H9 (cell line): ENCODE measurements at places on chromosomes 6 and 20. TPM values are rescaled to one million over a fixed set of nuclear protein-coding genes. Genes with fewer than 3 reads are reported as not detected.

The IMPG1 gene
- total RNA-seq, result not detected in 2 replicates

The MLN gene
- total RNA-seq, result not detected in 2 replicates

The TAP2 gene
- total RNA-seq, result 16.3 and 20.3 TPM in 2 replicates

- no peak overlapping the region for H3K4me3 ChIP-seq
- peaks cover 4% of the 10 kb centered on the region; the same call in 1 of the 2 replicates for H3K4me1 ChIP-seq
- H3K27me3 ChIP-seq, result no peaks in the 10 kb centered on the region
- no peak for DNase-seq
Measured at GRCh38 chr6:106731144-106731842, 101.9 kb downstream of the QRSL1 start.

GRCh38 chr20:53752971-53753879 is 159.6 kb upstream of the ZNF217 start:
- no peak for DNase-seq
- H3K4me1 ChIP-seq, result peaks cover 18% of the 10 kb centered on the region
- H3K27ac ChIP-seq, result peak overlapping the region; percentile 93
- H3K36me3 ChIP-seq, result no peaks in the 10 kb centered on the region
- H3K27me3 ChIP-seq, result no peaks in the 10 kb centered on the region

DNA sequence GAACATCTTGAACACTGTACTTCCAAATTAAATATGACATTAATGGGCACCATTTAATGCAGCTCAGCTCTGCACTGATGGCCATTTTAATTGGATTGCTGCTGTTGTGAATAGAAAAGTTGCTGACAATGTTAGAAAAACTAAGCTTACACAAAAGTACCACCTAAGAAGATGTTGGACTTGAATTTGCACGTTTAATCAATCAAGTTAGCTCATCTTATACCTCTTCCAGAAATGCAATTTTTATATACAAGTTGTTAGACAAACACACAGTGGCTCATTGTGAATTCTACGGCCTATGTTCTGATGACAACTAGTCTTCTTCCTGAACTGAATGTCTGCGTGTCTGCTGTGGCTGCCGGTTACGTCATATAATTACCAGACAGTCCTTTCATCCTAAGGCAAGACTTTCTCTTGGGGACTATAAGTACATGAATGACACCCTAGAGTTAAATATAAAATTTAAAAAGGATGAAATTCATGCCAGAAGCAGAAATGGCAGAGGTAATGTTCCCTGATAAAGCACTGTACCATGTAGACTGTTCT is 330.2 kb downstream of the EPM2A start:
- no peak overlapping the region for H3K4me3 ChIP-seq
- no peak overlapping the region for H3K27ac ChIP-seq
- no peaks in the 10 kb centered on the region for H3K4me1 ChIP-seq
- H3K36me3 ChIP-seq, result no peaks in the 10 kb centered on the region

- no peak overlapping the region for H3K27ac ChIP-seq
- no peaks in the 10 kb centered on the region for H3K27me3 ChIP-seq
- H3K36me3 ChIP-seq, result no peaks in the 10 kb centered on the region
- no peaks in the 10 kb centered on the region; the same call in 1 of the 2 replicates for H3K4me1 ChIP-seq
Measured at GRCh38 chr20:32631933-32632460, 41.7 kb downstream of the C20orf203 start.

GRCh38 chr6:17505767-17506280 is 94.3 kb upstream of the FAM8A1 start:
- no peaks in the 10 kb centered on the region for H3K27me3 ChIP-seq
- no peak overlapping the region for H3K27ac ChIP-seq
- no peak overlapping the region for H3K4me3 ChIP-seq
- peaks cover 4% of the 10 kb centered on the region; the same call in 1 of the 2 replicates for H3K4me1 ChIP-seq
- DNase-seq, result no peak

DNA sequence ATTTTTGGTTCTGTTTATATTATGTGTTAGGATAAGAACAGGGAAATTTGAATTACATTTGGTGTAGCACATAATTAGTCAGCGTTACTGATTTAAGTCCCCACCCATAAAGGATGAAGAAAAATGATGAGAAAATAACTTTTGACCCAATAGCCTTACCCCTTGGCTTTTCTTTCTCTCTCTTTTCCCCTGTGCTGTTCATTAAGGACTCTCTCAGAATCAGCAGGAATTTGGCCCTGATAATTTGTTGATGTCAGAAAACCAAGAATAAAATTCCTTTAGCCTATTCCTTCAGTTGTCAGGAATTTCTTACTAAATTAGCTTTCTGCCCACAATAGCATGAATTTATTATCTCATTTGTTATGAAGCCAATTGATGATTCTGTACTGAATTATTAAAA is 18.5 kb downstream of the PLCB1 start:
- DNase-seq, result no peak
- H3K36me3 ChIP-seq, result no peaks in the 10 kb centered on the region
- H3K4me3 ChIP-seq, result no peak overlapping the region
- no peak overlapping the region for H3K27ac ChIP-seq
- H3K27me3 ChIP-seq, result no peaks in the 10 kb centered on the region
- no peaks in the 10 kb centered on the region for H3K4me1 ChIP-seq

DNA sequence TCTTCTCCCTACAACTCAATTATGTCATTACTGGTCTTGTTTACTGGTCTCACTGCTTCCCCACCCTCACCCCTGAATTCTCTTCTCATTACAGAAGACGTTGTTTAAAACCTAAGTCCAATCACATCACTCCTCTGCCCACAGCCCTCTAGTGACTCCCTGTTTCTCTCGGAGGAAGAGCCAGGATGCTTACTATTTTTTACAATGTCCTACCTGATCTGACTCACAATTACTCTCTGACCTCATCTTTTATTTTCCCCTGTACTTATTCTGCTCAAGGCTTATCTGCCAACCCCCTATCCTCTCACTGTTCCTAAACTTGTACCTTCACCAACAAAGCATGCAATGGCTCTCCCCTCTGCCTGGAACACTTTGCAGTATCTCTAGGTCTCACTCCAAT is 400.4 kb upstream of the PTCHD4 start:
- H3K27me3 ChIP-seq, result no peaks in the 10 kb centered on the region
- no peak for DNase-seq
- H3K36me3 ChIP-seq, result no peaks in the 10 kb centered on the region
- no peaks in the 10 kb centered on the region for H3K4me1 ChIP-seq

DNA sequence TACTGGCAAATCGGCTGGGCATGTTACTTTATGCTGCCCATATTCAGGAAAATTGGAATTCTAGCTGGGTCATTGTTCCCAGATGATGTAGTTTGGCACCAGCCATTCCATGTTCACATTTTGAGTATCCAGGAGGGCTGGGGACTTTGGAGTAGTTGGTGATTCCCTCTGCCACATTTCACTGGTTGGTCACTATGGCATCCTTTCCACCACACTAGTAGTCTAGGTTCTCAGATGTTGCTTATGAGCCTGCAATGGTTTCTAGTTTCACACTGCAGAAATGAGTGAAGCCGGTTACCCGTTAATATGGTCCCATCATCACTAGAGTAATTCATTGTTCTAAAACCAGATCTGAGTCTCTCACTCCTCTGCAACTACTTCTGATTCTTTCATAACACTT is 4.6 kb downstream of the PTPN1 start:
- no peaks in the 10 kb centered on the region for H3K4me1 ChIP-seq
- H3K27ac ChIP-seq, result no peak overlapping the region
- no peaks in the 10 kb centered on the region for H3K27me3 ChIP-seq
- no peaks in the 10 kb centered on the region for H3K36me3 ChIP-seq
- H3K4me3 ChIP-seq, result no peak overlapping the region
